Nucleus accumbens (tissue), 56 donors: ENCODE measurements at places on chromosomes 11 and 22.

GRCh38 chr22:17476838-17477237, 86.5 kb upstream of the SLC25A18 start:
- no peak for DNase-seq

DNA sequence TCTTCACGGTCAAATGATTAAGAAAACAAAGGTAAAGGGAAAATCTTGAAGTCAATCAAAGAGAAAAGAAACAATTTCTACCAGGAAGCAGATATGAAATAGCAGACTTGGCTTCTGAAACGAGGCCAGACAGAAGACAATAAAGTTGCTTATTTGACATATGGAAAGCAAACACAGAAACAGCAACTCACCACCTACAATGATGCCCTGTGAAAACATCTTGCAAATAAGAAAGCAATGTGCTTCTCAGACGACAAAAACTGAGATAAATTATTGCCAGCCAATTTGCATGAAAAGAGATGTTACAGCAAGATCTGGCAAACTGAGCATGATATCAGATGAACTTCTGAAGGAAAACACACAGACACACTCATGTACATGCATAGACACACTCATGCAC, 45.9 kb upstream of the CTSC start:
- no peak for DNase-seq

- DNase-seq = no peak
Measured at GRCh38 chr11:62805961-62806441, 761 bp upstream of the NXF1 start.

DNA sequence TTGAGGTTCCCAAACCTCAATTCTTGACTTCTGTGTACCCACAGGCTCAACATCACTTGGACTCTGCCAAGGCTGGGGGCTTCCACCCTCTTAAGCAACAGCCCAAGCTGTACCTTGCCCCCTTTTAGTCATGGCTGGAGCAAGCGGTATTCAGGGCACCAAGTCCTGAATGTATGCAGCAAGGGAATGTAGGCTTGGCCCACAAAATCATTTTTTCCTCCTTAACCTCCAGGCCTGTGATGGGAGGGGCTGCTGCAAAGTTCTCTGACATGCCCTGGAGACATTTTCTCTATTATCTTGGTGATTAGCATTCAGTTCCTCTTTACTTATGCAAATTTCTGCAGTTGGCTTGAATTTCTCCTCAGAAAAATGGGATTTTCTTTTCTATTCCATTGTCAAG, 4.9 kb upstream of the OR5L1 start:
- no peak for DNase-seq

DNA sequence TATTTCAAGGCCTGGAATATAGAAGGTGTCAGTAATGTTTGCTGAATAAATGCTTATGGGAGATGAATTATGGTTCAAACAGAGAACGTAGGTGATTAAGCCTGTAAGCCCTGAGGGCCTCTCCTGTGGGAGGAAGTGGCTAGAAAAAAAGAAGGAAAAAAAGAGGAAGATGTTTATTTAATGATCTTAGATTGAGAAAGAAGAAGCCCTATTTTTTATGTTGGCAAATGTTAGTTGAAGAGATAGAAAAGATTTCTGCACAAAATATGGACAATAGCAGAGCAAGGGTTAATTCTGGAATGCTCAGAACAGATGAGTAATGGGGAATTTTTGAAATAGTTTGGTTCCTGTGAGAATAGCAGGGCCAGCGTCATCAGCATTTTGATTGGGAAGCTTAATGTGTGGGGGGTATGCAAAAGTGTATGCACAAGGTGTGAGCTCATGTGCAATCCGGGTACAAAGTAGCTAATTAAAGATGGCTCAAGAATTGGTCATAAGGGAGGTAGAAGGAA, 95.7 kb downstream of the TEAD1 start:
- DNase-seq = no peak

- no peak for DNase-seq
Measured at GRCh38 chr22:47136671-47137070, 374.2 kb downstream of the TBC1D22A start.

GRCh38 chr11:86930957-86931547, 24.1 kb downstream of the FZD4 start:
- DNase-seq = no peak

DNA sequence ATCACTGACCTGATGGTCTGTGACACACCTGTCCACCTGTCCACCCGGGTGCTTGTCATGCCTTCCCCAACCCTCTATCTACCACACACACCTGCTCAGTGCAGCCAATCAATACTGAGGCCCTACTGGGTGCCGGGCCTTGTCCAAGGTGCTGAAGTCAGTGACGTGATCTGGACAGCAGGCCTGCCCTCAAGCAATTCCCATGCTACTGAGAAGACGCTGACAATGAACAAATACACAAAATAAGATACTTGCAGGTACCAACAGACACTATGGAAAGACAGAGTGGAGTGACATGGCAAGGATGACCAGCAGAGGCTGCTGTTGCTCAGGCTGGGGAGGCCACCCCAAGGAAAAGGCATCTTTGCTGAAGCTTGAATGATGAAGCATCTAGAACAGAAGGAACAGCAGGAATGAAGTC, 21.2 kb downstream of the PLAAT3 start:
- no peak for DNase-seq

DNA sequence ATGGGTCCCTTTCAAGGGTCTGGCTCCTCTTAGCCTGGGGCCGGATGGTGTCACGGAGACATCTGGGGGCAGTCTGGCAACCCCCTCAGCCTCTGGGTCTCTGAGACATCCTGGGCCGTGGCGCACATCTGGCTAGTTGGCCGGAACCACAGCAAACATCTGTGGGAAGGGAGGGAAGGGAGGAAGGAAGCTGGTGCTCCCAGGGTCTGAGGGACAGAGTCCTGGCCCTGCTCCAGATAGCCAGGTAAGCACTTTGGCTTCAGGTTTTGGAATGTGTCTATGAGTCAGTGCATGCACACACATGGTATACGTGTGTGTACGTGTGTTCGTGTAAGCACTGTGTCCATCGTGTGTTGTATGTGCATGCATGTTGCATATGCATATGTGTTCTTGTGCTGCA, 225.1 kb downstream of the MN1 start:
- DNase-seq = no peak
